Naive thymus-derived CD4-positive, alpha-beta T cell (primary cell): ENCODE measurements at places on chromosomes 1 and 21. TPM values are rescaled to one million over a fixed set of nuclear protein-coding genes. Genes with fewer than 3 reads are reported as not detected.

DNA sequence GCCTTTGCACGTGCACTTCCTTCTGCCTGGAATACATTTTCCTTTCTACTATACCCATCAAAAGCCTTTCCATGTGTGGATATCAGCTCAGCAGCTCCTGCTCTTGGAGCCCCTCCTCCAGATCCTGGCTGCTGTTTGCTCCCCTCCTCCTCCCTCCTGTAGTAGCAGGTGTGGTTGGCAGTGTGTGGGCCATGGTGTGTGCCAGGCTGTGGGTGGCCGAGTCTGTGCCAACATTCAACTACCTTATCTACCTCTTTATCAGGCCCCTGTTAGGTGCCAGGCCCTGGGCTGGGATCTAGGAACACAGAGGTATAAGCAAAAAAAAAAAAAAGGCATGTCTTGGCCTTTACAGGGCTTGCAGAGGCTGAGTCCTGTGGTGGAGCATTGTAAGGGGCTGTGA lies 180.6 kb upstream of the JUN start:
- no peak for DNase-seq
- H3K27ac ChIP-seq: no peak overlapping the region
- peaks cover 28% of the 10 kb centered on the region for H3K4me1 ChIP-seq
- H3K36me3 ChIP-seq: no peaks in the 10 kb centered on the region

The PDIK1L gene
- 10.9 TPM for total RNA-seq

- no peak for DNase-seq
- no peaks in the 10 kb centered on the region for H3K4me1 ChIP-seq
- no peaks in the 10 kb centered on the region for H3K27me3 ChIP-seq
- H3K27ac ChIP-seq: no peak overlapping the region
Measured at GRCh38 chr1:118151312-118151937, 33.6 kb downstream of the SPAG17 start.

- no peaks in the 10 kb centered on the region for H3K27me3 ChIP-seq
- H3K27ac ChIP-seq: no peak overlapping the region
- H3K4me1 ChIP-seq: no peaks in the 10 kb centered on the region
- no peak for DNase-seq
- H3K36me3 ChIP-seq: no peaks in the 10 kb centered on the region
- H3K4me3 ChIP-seq: no peak overlapping the region
Measured at GRCh38 chr1:14782741-14783591, 184.5 kb downstream of the KAZN start.

- H3K4me3 ChIP-seq: no peak overlapping the region
- DNase-seq: no peak
- no peaks in the 10 kb centered on the region for H3K27me3 ChIP-seq
- peaks cover 26% of the 10 kb centered on the region for H3K4me1 ChIP-seq
- H3K36me3 ChIP-seq: no peaks in the 10 kb centered on the region
- peak overlapping the region; percentile 21 for H3K27ac ChIP-seq
Measured at GRCh38 chr21:45552696-45553391, 10.6 kb upstream of the SLC19A1 start.

DNA sequence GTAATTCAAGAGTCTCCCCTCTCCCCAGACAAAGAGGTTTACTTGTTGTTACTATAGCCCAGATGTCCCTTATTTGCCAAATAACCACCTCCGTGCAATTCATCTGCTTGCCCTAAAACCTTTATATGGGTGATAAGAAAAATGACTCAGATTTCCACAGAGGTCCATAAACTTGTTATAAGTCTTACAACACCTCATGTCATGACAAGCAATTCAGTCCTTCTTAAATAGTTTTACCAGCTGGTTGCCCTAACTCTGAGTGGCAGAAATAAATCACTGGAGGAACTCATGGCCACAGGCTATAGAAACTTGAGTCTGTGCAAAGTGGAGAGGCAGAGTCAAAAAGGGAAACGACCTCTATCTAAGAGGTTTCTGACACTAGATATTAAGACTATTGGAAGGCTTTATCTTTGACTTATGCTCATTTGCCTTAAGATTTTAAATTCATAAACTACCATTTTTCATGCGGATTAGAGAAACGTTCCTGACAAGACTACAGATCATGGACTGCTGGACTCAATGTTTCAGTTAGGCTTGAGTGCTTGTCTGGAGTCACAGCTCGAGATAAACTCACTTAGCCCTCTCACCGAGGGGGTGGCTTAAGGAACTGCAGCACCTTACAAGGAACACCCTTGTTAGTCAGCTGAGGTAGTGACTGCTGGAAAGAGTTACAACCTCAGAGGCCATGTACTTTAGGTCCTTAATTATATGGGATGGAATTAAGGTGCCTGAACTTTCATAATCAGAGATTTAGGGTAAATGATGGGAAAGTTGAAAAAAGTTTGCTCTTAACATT lies 662.5 kb upstream of the USP24 start:
- H3K36me3 ChIP-seq: no peaks in the 10 kb centered on the region
- DNase-seq: no peak
- H3K27ac ChIP-seq: no peak overlapping the region
- H3K4me3 ChIP-seq: no peak overlapping the region
- H3K27me3 ChIP-seq: no peaks in the 10 kb centered on the region
- no peaks in the 10 kb centered on the region for H3K4me1 ChIP-seq
